Fibroblast of skin of right biceps (primary cell): ENCODE measurements at places on chromosomes 16 and 17.
A peak's percentile ranks its signal among the peaks of the same experiment; 100 is the strongest.

DNA sequence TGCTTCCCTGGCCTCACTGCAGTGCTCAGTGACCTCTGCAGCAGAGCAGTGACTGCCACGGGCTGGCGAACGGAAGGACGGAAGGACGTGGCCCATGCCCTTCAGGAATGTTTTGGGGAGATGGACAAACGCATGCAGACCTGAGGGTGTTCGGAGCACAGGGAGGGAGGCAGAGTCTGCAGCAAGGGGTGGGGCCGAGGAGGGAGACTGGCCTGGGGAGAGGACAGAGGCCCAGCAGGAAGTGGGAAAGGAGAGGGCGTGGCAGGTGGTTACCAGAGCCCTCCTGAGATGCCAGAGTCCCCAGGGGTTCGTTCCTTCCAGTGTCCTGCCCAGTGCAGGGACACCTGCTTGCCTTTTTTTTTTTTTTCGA is 21.9 kb downstream of the ADORA2B start:
- DNase-seq, result no peak

DNA sequence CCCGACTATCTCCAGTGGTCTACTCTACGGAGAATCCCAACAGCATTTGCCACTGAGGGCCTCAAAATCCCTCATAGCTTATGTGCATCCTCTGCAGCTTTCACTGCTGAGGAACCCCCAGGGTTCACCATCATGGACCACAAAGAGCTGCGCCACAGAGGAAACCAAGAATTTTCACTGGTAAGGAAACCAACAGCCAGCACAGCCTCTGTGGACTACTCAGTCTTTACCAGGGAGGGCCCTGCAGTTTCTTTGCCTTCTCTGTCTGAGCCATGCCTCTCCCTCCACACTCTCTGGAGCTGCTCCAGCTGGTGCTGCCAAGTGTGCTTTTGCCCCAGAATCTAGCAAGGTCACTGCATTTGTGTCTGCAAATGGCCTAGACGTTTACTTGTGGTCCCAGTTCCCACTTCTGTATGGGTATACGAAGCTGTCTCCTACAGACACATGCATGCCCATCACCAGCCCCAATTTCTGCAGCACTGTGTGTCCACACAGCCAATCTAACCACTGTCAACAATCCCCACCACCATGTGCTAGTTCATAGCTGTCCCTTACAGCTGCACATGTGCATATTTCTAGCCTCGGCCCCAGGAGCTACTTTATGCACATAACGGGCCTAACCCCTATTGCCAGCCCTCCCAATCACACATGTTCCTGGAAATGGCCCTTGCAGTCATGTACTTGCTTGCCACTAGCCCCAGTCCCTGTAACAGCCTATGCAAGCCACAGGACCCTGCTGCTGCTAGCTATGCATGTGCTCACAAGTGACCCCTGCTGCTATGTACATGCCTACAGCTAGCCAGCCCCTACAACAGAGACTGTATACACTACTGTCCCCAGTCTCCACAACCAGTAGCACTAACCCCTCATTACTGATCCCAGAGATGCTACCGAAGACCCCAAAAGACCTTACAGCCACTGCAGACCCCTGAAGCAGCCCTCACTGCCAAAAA is 1437.4 kb downstream of the CDH11 start:
- DNase-seq, result no peak

- no peak for DNase-seq
Observed at GRCh38 chr17:10117581-10118001, 80.8 kb downstream of the GAS7 start.

GRCh38 chr17:76382351-76382802 is 2.0 kb upstream of the SPHK1 start:
- peak; percentile 79 for DNase-seq

DNA sequence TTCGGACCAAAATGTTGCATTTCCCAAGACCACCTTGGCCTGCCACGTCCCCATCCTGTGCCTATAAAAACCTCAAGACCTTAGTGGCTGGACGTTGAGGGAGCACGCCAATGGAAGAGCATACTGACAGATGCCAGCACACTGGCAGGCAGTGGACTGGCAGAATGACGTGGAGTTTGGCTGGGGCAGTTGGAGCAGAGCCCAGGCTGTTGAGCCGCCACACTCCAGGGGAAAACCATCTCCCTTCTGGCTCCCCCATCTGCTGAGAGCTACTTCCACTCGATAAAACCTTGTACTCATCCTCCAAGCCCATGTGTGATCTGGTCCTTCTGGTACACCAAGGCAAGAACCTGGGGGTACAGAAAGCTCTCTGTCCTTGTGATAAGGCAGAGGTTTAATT is 494.1 kb downstream of the CDH11 start:
- DNase-seq, result no peak

DNA sequence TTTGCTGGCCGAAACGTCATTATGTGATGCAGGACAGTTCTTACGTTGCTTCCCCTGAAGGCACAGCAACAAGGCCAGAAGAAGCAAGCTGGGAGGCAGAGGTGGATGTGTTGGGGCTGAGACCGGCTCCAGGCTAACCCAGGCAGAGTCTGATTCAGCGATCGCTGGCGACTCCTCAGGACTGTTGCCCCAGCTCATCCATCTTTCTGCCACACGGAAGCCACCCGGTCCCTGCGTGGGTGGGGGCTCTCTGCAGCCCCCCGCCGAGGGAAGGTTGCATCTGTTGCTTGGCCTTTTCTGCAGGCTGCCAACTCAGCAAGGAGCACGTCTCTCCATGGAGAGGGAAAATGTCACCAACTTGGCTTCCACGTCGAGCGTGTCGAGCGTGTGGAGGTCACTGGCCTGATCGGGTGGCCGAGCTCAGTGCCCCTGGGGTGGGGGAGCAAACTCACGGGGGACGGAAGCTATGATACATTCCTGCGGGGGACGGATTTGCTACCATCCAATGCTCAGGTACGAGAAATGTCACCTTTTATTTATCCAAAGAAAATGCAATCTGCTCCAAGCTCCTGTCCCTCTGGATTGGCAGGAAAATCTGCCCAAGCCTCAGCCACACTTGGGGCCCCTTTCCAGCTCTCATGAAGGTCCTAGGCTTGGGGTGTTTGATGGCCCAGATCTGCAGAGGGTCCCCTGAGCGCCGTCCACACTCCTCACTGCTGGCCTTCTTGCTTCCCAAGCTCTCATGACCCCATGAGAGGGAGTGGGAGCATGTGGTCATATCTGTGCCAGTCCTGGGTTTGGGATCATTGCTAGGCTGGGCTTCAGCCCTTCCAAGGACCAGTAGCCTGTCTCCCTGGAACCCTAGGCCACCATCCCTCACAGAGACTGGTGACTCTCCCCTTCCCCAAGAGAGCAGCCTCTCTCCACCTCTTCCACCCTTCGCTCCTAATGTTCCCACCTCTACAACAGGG is 69.4 kb downstream of the RPH3AL start:
- no peak for DNase-seq

DNA sequence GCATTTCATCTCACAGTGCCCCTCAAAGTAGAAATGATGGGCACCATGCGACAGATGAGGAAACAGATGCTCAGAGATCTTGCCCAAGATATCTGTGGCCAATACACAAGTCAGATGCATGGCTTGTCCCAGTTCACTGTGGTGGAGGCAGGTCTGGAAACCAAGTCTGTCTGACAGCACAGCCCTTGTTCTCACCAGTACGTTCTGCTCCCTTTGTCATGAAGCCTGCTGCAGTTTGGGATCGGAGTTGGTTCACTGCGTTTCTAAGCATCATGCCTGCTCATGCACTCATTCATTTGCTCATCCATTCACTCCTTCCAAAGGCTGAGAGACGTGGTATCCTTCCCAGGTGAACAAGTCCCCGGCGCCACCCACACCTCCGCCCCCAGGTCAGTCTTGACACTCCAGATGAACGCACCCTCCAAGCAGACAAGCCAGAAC is 27.2 kb upstream of the MEAK7 start:
- DNase-seq, result no peak

- DNase-seq, result peak; percentile 82
Observed at GRCh38 chr16:49620158-49620868, 235.6 kb downstream of the ZNF423 start.
